Kidney (tissue), 22 donors: ENCODE measurements at places on chromosomes 3 and 15. TPM values are rescaled to one million over a fixed set of nuclear protein-coding genes. Genes with fewer than 3 reads are reported as not detected.

DNA sequence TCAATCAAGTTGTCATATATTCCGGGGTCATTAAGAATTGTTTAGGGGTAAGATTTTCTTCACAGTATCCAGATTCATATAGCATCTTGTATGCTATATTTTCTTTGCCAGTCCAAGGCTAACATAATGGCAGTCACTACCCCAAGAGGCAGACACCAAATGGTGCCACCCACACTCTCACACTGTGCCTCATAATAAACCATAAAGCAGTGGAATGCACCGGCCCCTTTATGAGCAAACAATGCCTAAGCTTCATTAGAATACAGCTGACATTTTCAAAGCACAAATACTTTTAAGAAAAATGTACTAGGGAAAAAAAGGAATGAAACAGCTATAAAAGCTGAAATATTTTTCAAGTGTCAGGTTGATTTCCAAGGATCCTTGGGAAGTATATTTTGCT, 121.6 kb downstream of the TFDP2 start:
- no peaks in the 10 kb centered on the region for H3K36me3 ChIP-seq
- H3K27me3 ChIP-seq = no peaks in the 10 kb centered on the region
- no peaks in the 10 kb centered on the region for H3K4me1 ChIP-seq
- H3K27ac ChIP-seq = no peak overlapping the region

Gene STAC
- 6.2 TPM for total RNA-seq

DNA sequence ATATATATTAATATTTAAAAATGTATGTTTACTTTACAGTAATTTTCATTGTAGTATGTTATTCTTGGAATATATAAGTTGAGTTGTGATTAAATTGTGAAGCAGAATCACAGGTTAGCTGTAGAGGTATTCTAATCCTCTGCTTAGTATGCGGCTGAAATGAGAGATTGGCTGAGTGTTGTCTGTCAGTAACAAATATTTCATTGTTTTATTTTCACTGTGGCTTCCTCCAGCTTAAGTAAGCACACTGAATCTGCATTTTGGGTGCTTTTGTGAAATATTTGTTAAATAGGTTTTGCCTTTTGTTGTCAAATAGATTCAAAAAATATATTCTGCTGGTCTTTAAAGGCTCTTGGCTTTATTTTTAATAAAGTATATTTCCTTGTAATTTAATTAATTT, 357.5 kb downstream of the CADM2 start:
- H3K36me3 ChIP-seq = no peaks in the 10 kb centered on the region
- no peak for DNase-seq
- no peaks in the 10 kb centered on the region for H3K27me3 ChIP-seq
- H3K27ac ChIP-seq = no peak overlapping the region
- no peak overlapping the region for H3K4me3 ChIP-seq
- H3K4me1 ChIP-seq = no peaks in the 10 kb centered on the region

DNA sequence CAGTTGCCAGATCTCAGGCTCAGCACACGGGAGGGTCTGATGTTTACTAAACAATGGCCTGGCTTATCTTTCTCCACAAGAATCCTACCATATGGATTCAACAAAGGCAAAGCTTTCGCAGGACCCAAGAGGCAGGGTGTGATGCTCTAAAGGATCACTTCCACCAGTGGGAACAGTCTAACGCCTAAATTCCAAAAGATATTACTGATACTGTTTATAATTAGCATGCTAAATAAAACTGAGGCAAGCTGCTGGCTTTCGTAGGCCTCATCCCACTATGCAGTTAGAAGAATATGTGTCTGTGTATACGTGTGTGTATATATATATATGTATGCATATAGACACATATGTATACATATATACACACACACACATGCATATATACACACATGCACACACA, 22.3 kb downstream of the RORA start:
- no peak overlapping the region for H3K27ac ChIP-seq
- no peak for DNase-seq
- H3K36me3 ChIP-seq = no peaks in the 10 kb centered on the region
- H3K4me3 ChIP-seq = no peak overlapping the region
- no peaks in the 10 kb centered on the region for H3K27me3 ChIP-seq

GRCh38 chr15:64096668-64097384, 1.0 kb downstream of the SNX1 start:
- peaks cover 18% of the 10 kb centered on the region for H3K4me1 ChIP-seq
- no peaks in the 10 kb centered on the region for H3K27me3 ChIP-seq
- DNase-seq = peak; percentile 37
- no peaks in the 10 kb centered on the region for H3K36me3 ChIP-seq
- H3K4me3 ChIP-seq = peak overlapping the region; percentile 84

- H3K4me3 ChIP-seq = no peak overlapping the region
- no peaks in the 10 kb centered on the region for H3K27me3 ChIP-seq
- H3K27ac ChIP-seq = peak overlapping the region; percentile 12
- peaks cover 6% of the 10 kb centered on the region for H3K4me1 ChIP-seq
- DNase-seq = no peak
These were observed 1.0 kb upstream of the MAP3K13 start for GRCh38 chr3:185361920-185362319.

GRCh38 chr3:171432548-171432947, 27.7 kb downstream of the TNIK start:
- H3K4me1 ChIP-seq = no peaks in the 10 kb centered on the region
- H3K4me3 ChIP-seq = no peak overlapping the region
- DNase-seq = no peak
- no peaks in the 10 kb centered on the region for H3K27me3 ChIP-seq

DNA sequence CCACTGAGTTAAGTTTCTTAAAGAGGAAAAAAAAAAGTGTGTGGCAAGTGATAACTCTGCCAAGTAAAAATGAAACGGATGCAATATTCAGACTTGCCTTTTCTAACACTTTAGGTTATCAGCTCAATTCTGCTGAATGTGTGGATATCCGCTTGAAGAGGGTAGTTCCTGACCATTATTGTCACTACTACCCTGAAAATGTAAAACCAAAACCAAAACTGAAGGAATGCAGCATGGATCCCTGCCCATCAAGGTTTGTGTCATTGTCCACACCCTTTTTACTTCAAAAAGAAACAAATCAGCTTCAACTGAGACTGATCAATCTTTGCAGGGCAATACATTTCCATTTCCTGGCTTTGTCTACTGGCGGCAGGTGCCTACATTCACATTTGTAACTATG, 236.1 kb downstream of the ADAMTSL3 start:
- no peak overlapping the region for H3K4me3 ChIP-seq
- H3K36me3 ChIP-seq = no peaks in the 10 kb centered on the region
- H3K27ac ChIP-seq = no peak overlapping the region
- H3K27me3 ChIP-seq = no peaks in the 10 kb centered on the region
- DNase-seq = no peak
- no peaks in the 10 kb centered on the region for H3K4me1 ChIP-seq

DNA sequence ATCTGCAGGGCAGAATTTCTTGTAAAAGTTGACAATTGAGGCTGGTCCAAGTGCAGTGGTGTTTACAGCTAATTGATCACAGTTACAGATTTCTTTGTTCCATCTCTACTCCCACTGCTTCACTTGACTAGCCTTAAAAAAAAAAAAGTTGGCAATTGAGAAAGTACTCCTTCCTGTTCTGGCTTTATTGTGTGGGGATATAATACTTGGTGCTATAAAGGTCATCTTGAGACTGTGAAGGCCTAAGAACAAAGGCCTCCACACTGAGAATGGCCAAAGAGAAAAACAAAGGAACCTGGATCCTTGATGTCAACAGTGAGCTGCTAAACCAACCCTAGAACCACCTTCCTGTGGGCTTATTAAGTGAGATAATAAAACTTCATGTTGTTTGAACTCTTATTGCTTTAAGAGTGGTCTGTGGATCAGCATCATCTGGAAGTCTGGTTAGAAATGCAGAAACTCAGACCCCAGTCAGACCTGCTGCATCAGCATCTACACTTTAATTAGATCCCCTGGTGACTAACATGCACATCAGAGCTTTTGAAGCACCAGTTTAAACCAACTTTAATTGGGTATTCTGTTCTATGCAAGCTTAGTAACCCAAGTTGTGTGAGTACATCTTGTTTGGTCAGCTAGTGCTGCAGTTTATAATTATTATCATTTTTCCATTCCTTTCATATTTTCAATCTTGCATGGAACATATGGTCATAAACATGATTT, 55.2 kb downstream of the TMOD3 start:
- no peak overlapping the region for H3K27ac ChIP-seq
- H3K4me3 ChIP-seq = no peak overlapping the region
- peaks cover 7% of the 10 kb centered on the region for H3K36me3 ChIP-seq
- DNase-seq = no peak
- H3K4me1 ChIP-seq = peaks cover 1% of the 10 kb centered on the region

- no peaks in the 10 kb centered on the region for H3K36me3 ChIP-seq
- DNase-seq = no peak
- H3K27me3 ChIP-seq = no peaks in the 10 kb centered on the region
- H3K4me1 ChIP-seq = no peaks in the 10 kb centered on the region
- no peak overlapping the region for H3K27ac ChIP-seq
These were observed 230.0 kb downstream of the TUSC7 start for GRCh38 chr3:116939550-116939949.

GRCh38 chr15:74178326-74179100, 5.0 kb downstream of the ISLR start:
- H3K36me3 ChIP-seq = no peaks in the 10 kb centered on the region
- H3K27me3 ChIP-seq = no peaks in the 10 kb centered on the region
- H3K4me3 ChIP-seq = no peak overlapping the region
- no peak overlapping the region for H3K27ac ChIP-seq
- peaks cover 3% of the 10 kb centered on the region for H3K4me1 ChIP-seq

Gene GP5
- 0.22 TPM for total RNA-seq

DNA sequence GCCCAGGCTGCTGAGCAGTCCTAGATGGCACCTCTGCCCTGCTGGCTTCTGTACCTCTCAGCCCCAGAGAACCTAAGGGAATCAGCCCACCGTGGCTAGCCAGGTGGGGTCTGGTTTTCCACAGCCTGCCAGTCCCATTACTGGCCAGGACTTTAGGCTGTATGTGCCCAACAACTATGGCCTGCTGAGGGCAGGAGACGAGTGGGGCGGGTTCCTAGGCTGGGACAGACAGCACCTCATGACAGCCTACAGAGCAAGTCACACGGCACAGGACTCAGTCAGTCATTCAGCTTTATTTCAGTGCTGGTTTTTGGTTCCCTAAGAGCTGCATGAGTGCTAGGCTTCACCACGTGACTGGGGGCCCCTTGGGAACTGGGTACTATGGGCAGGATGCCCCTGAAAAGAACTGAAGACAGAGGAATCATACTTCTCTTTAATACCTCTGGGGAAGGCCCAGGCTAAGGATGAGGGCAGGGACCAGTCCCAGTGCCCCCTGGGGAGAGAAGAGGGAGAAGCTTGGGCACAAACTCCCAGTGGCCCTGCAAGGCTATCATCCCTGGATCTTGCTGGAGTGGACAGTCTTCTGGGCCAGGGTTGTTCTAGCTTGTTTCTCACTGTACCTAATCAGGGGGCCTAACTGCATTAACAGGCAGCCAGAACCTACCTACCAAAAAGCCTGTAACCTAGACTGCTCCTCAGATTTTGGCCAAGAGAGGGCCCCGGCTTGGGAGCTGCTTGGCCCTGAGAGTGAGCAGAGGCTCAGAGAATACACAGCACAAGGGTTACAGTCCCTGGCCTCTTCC, 14.8 kb downstream of the CLK3 start:
- H3K4me1 ChIP-seq = no peaks in the 10 kb centered on the region
- no peaks in the 10 kb centered on the region for H3K27me3 ChIP-seq
- H3K36me3 ChIP-seq = peaks cover 63% of the 10 kb centered on the region
- no peak overlapping the region for H3K27ac ChIP-seq
- DNase-seq = no peak

GRCh38 chr3:119939077-119939476, 155.2 kb downstream of the GSK3B start:
- no peak overlapping the region for H3K4me3 ChIP-seq
- H3K4me1 ChIP-seq = no peaks in the 10 kb centered on the region
- no peak for DNase-seq
- H3K27me3 ChIP-seq = no peaks in the 10 kb centered on the region

Gene NISCH
- 98.7 TPM for total RNA-seq

DNA sequence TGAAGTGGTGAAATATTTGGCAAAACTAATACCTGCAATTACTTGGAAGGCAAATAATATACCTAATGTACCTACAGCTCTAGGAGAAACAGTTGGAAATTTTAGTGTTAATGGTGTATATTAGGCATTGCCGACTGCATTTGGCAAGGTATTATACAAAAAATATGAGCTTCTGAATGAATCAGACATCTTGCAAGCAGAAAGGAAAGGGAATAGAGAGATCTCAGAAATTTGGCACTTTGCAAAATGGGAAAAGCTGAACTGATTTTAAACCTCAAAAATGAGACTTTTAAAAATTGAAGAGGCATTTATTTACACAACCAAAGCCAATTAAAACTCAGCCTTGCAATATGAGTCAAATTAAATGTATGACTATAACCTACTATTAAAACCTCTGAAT, 40.2 kb upstream of the C15orf61 start:
- H3K4me3 ChIP-seq = no peak overlapping the region
- DNase-seq = no peak
- H3K36me3 ChIP-seq = no peaks in the 10 kb centered on the region
- no peaks in the 10 kb centered on the region for H3K4me1 ChIP-seq
- no peaks in the 10 kb centered on the region for H3K27me3 ChIP-seq

DNA sequence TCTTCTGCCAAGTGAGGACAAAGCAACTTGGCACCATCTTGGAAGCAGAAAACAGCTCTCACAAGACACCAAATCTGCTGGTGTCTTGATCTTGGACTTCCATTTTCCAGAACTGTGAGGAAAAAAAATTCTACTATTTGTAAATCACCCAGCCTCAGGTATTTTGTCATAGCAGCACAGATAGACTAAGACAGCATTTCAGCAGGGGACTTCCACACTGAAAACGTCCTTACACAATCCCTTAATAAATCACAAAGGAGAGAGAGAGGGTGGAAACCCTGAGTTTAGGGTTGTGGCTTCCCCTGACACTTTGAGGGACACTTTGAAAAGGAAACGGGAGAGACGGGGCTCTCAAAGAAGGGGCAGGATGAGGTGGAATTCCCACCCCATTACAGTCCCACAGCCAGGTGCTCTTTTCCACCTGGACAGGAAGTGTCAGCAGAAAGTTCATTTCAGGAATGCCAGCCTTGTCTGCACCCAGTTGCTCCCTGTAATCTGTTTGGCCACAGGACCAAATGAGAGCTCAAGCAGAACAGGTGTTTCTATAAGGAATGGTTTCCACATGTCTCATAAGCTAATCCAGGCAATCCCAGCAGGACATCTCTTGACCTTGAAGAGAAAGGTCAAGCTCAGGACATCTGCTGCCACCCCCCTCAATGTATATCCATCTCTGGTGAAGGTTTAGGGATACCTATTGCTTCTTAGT, 51.3 kb downstream of the MYLK start:
- DNase-seq = no peak
- no peaks in the 10 kb centered on the region for H3K36me3 ChIP-seq
- no peak overlapping the region for H3K4me3 ChIP-seq
- H3K27ac ChIP-seq = no peak overlapping the region
- H3K4me1 ChIP-seq = no peaks in the 10 kb centered on the region

DNA sequence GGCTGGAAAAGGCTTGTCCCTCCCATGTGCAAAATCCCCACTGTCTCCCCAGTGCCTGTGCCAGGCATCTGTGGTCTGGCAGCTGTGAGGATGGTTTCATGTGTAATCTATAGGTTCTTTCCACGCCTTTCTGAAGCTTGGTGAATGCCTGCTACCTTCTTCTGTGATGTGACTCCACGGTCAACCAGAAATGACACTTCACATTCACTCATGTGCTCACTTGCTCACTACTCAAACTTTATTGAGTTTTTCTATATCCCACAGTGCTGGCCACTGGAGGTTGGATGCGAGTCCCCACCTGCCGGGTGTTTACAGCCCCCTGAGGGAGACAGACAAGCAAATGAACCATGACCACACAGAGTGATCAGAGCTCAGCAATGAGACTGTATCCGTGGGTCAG, 27.9 kb upstream of the TLE3 start:
- no peaks in the 10 kb centered on the region for H3K36me3 ChIP-seq
- H3K4me1 ChIP-seq = peaks cover 29% of the 10 kb centered on the region
- no peaks in the 10 kb centered on the region for H3K27me3 ChIP-seq
- H3K4me3 ChIP-seq = no peak overlapping the region
- no peak overlapping the region for H3K27ac ChIP-seq

Gene CDHR4
- 0.54 TPM for total RNA-seq

Gene AHSG
- not detected for total RNA-seq
